Caudate nucleus (tissue), 63 donors: ENCODE measurements at places on chromosomes 7 and 10.

DNA sequence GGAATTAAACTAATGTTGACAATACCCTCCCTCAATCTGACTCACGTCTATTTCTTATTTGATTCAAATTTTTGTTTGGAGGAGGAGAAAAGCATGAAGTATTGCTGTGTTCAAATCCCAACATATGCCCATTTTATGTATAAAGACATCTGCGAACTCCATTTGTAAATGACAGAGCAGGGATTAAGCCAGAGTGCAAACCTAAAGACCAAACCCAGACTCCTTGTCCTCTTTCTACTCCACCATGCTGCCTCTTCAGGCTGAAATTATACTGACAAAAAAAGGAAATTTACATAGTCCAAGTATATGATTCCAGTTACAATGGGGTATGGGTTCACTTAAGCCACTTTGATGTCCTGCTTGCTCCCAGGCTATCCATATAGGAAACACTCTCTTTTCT is 383.1 kb downstream of the ADRA2A start:
- no peak for DNase-seq

DNA sequence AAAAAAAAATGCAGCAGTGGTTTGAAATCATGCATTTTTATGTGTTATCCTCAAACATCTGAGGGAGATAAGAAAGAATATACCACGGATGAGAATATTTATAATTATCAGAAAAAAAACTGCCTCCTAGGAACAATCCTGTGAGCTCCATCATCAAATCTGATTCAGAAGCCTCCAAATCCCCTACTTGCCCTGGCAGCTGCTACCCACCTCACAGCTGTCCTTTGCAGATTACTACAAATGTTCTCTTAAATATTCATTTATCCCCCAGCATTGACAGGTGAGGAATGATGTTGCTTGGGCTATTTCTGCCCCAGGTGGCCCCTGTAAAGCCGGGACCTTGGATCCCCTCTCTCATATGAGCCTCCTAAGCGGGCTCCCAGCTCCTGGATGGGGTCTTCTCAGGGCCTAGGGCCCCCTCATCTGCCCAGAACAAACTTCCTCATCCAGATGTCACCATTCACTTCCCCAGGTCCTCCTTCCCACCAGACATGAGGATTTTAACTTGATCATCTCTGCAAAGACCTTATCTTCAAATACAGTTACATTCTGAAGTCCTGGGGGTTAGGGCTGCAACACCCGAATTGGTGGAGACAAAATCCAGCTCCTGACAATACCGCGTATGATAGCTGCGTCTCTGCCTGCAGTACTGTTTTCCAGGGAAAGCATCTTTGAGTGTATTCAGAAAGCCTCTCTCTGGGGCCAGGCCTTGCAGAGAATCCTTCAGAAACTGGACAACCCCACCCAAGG is 81.9 kb upstream of the INSIG1 start:
- no peak for DNase-seq

GRCh38 chr7:1175967-1176851 is 16.2 kb upstream of the ZFAND2A start:
- peak; percentile 53 for DNase-seq

- DNase-seq, result no peak
Measured at GRCh38 chr7:5050676-5051075, 5.0 kb downstream of the RBAK start.

- no peak for DNase-seq
Measured at GRCh38 chr10:58291538-58292174, 22.7 kb downstream of the CISD1 start.

DNA sequence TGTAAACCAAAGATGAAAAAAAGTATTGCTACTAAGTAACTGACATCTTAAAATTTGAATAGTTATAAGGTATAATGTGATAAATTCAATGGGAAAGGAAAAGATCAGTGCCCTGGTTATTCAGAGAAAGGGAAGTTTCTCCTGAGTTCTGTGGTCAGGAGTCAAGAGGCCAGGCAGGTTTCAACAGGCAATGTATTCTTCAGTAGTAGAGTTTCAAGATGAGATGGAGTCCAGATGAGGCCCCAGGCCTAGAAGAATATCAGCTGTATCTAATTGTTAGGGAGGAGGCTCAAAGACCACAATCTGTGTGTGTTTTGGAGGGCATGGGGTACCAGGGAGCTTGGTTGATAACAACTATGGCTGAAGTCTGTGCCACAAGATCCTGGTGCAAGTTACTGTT is 101.4 kb upstream of the DLX6 start:
- no peak for DNase-seq

- no peak for DNase-seq
Measured at GRCh38 chr7:43729924-43730248, 563 bp upstream of the COA1 start.

DNA sequence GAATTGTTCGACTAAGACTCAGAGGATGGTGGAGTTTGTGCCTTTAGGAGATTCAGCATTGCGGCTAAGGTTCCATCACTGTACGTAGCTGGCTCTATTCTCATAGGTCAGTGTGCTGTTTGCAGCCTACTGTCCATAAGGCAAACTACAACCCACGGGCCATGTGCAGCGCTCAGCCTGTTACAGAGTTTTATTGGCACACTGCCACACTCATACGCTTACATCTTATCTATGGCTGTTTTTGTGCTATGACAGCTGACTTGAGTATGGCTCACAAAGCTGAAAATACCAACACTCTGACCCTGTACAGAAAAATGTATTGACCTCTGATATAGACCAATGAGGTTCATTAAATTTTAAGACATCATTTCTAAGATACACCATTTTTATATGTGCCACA is 114.5 kb downstream of the ARID5B start:
- no peak for DNase-seq

GRCh38 chr10:97921581-97922021 is 72.0 kb downstream of the GOLGA7B start:
- peak; percentile 24 for DNase-seq

DNA sequence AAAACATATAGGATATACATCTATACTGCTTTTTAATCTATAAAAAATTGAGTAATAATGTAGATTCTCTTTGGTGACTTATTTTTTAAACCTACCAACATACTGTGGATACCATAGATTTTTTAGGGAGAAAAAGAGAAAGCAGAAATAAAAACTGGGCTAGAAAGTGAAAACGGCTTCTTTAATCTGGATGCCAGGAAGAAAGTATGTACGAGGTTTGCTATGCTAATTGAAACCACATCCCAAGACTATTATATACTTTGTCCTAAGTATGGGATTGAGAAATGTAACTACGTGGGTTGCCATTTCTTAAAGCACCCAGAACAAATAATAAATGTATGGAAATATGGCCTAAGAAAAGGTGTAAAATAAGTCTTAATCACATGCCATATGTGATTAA is 129.0 kb upstream of the NFE2L3 start:
- no peak for DNase-seq
